ENCODE measurements at places on chromosomes 16 and 17.
A peak's percentile ranks its signal among the peaks of the same experiment; 100 is the strongest.

GRCh38 chr16:50675686-50676610 is 5.2 kb downstream of the SNX20 start:
- DNase-seq = no peak

- DNase-seq = no peak
Measured at GRCh38 chr16:67023689-67024088, 5.3 kb upstream of the CBFB start.

DNA sequence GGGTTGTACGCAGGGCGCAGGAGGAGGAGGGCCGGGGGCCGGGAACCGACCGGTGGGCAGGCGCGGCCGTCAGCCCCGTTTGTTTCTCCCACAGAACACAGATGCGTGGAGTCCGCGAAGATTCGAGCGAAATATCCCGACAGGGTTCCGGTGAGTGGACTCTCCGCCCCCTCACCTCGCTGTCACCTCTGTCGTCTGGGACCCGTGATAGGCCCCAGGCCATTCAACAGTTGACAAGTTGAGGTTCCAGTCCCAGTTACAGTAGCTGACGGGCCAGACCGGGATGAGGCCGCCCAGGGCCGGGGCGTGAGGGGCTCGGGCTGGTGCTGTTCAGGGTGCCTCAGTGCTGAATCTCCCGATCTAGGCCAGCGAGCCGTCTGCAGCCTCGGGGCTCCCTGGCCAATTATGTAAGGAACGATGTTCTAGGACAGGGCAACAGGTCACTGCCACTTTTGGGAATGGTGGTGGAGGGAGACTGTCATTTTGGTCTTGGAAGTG is 628 bp downstream of the GABARAPL2 start:
- DNase-seq = no peak

DNA sequence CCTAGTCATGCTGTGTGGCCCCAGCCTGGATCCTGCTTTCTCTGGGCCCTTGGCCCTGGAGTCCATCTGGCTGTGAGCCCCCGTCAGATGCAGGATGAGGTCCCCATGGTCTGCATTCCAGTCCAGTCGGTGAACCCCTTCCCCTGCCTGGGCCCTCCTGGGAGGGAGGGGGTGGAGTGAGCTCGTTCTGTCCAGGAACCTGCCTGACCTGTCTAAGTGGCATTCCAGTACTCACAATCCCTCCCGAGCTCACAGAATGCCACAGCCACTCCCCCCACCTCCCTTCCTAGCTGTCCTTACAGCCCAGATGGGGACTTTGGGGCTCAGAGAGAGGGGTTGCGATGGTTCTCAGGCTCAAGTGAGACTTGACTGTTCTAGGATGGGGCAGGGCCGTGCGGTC is 15.5 kb downstream of the SPNS2 start:
- no peak for DNase-seq

DNA sequence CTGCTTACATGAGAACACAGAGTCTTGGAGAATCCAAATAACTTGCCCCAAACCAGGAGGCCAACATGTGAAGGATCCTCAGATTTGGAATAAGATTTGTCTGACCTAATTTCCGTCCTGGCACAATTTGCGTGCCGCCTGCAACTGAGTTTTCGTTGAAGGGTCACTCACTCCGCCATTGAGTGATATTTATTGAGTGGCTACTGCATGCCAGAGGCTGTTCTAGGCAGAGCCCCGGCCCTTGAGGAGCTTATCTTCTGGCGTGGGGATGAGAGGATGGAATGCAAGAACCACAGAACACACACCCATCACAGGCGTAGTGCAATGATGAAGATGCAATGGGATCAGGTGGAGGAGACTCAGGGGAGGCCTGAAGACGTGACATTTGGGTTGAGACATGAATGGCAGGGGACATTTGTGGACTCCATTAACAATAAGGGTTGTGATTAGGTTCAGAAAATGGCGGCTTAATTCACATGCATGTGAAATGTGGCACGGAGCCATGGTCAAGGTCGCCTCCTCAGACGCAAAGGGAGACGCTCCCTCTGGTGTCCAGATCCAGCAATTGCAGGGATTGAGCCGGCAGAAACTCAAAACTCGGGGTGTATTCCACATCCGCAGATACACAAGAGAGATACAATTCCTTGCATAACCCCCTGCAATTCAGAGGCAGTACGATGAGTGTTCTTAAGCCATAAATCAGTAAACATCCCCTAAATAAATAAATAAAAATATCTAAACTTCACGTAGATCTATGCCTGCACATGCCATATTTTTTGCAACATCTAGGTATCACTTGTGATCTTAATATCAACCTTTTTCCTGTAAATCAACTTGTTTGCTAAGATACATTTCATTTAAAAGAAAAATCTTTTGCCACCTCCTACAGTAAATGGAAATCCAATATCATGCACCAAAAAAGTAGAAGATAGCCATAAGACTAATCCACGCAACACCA is 57.9 kb upstream of the CACNG4 start:
- peak; percentile 77 for DNase-seq

- peak; percentile 87 for DNase-seq
Measured at GRCh38 chr16:57764341-57765159, 29.0 kb downstream of the KATNB1 start.

DNA sequence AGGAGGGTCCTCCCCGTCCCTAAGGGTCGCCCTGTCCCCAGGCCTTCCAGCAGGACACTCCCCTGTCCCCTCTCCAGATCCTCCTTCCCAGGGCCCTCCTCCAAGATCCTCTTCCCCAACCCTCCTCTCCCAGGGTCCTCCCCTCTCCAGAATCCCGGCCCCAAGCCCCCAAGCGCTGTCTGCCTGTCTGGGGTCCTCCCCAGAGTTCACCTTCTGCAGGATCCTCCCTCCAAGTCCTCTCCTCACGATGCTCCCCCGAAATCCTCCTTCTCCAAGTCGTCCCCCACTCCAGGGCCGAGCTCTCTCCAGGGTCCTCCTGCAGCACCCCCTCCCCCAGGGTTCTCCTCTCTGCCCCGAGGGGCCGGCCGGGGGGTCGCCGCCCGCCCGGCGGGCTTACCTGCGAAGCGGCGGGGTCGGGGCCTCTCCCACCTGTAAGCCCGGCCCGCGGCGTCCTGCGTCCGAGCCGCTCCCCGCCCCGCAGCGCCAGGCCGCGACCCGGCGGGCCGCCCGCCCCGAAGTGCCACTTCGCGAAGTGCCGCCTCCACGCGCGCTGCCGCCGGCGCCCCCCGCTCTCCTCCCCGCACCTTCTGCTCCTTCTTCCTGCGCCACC is 678 bp upstream of the BAIAP2 start:
- DNase-seq = no peak

GRCh38 chr16:73601911-73602310 is 554.0 kb upstream of the ZFHX3 start:
- no peak for DNase-seq

DNA sequence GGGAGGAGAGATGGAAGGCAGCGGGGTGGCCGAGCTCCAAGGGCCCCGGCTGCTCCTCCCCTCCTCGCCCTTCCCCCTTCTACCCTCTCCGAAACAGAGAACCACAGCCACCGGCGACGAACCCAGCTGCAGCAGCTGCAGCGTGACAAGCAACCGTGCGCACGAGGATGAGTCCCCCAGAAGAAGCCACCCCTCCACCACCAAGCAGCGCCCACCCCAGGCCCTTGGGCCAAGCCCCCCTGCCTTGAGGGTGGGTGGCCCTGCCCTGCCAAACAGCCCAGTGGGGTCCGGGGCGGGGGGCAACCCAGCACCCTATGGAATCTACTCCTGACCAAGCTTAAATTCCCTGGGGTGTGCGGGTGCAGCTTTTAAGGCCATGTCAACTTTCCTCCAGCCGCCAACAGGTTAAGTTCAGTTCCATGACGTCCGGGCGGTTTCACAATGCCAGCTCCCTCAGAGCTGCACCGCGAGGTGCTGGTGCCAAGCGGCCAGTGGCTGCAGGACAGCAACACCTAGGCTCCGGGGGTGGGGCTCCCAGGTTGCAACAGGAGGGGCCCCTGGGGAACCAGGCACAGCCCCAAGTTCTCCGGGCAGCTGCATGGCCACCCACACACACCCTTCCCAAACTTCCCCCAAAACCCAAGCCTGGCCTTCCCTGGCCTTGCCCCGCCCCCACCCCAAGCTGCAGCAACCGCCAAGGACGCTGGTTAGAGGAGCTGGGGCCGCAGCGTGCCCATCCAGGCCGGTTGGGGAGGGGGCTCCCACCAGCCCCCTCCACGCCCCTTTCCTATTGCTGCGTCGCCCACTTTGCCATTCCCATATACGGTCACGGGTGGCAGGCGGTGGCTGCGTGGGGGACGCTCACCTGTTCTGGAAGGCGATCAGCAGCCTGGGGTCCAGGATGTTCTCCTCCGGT is 2.0 kb downstream of the CBX4 start:
- peak; percentile 51 for DNase-seq

- DNase-seq = peak; percentile 40
Measured at GRCh38 chr17:63364387-63364786, 81.7 kb downstream of the CYB561 start.

DNA sequence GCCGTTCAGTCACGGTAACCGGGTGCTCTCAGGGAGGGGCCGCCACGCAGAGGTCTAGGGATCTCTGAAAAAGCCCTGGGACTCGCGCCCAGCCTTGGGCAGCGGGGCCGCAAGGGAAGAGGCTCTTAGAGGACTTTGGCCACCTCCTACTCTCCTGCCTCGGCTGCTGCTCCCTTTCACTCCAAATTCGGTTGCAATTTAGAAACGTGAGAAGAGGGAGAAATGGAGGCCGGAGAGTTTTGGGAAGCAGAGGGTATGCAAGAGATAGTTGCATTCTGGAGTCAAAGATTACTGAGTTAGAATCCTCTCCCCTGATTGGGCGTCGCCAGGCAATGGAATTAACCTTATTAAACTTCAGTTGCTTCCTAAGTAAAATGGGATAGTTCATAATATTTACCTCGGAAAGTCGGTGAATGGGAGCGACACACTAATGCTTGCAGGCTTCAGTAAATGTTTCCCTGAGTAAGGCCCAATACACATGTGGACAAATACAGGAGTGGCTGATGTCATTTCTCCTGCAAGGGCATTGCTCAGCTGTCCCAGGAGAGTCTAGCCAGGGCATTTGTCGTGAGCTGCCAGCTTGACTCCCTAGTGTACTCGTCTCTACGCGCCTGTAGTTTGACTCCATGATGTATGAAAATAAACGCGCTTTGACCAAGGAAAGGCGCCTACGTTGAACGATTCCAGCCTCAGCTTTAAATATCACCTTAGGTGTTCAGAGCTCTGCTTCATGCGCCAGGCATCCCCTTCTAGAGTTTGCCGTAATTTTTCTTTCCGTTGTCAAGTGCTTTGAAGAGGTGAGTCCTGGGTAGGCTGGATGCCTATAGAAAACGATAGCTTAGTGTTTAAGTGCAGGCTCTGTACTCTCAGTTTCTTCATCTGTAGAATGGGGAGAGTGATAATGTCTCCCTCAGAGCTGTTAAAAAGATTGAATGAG is 667 bp downstream of the OGFOD1 start:
- peak; percentile 18 for DNase-seq

- DNase-seq = no peak
Measured at GRCh38 chr16:47611042-47611441, 149.9 kb downstream of the PHKB start.

DNA sequence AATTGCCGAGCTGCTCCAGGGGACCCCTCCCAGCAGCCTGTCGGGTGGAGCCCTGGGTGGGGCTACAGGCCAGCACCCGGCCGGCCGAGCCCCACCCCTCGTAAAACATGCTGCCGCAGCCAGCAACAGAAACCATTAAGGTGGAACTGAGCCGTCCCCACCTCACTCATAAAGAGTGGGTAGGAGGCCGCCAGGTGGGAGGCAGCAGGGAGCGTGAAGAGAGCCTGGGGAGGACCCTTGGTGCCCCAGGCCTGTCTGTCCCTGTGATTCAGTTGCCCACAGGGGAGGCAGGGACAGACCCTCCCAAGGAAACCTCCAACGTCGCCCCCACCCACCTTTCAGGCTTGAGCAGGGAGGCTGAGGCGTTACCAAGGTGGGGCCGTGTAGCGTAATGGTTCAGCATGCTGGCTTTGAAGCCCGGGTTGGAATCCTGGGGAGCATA is 8.4 kb downstream of the FOXN1 start:
- DNase-seq = no peak

DNA sequence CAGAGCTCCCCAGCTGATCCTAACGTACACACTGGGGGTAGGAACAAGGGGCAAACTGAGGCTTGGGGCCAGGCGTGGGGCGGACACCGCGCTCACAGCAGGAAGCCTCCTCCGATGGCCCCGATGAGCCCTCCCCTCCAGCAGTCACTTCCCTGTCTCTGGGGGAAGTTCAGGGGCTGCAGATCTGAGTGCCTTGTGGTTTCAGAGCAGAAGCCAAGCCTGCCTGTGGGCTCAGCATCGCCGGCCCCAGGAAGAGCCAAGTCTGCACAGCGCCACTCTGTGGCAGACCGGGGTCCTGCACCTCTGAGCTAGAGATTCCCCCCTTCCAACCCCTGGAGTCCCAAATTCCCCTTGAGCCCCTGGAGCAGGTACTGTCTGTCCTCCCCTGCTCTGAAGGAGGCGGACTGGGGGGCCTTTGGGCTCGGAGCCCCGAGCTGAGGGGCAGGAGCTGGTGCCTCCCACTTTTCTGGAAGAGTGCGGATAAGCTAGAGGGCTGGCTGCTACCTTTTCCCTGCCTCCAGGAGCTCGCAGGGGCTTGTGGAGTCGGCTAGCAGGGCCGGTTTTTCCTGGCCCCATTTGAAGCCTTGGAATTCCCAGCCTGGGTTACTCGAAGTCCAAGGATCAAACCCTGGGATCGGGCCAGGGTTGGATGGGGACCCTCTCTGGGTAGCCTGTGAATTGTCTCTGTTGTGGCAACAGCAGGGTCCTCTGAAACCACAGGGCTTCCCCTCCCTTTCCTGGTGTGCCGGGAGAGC is 2.9 kb downstream of the GSE1 start:
- peak; percentile 91 for DNase-seq

DNA sequence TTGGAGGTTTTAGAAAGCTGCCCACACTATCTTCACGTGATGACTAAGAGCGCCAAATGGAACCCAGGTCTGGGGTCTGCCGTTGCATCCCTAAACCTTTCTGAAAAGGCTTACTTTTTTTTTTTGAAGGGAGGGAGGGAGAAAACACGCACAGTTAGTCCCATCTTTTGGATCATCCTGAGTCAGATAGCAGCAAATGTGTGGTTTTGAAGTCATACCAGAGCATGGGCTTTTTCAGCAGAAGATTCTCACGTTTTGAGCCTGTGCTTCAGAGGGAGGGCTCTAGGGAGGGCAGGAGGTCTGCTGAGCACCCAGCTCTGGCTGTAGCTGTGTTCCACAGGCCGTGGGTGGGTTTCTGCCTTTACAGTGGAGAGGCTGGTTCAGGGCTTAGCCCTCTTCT is 194.7 kb downstream of the SNX29 start:
- peak; percentile 71 for DNase-seq

DNA sequence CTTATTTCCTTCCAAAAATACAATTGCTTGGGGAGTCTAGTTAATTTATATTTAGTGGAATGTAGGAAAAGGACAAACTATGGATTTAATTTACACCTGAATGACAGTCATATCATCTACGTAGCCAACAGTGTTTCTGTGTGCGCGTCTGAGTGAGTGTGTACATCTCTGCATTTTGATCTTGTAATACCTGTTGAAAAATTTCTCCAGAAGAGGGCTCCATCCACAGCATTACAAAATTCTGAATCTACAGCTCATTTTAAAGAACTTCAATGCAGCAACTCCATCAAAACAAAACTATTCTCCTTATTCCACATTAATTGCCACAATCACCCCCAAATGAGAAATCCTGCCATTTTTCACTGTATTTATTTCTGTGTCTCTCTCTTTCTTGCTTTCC is 3.9 kb downstream of the CDH13 start:
- DNase-seq = peak; percentile 49

- DNase-seq = peak; percentile 48
Measured at GRCh38 chr16:86685076-86685475, 106.7 kb downstream of the FOXL1 start.

GRCh38 chr16:4654011-4654963 is 29.7 kb downstream of the MGRN1 start:
- DNase-seq = no peak
